ENCODE measurements at places on chromosomes 2 and 18.

GRCh38 chr2:134432435-134432883, 178.6 kb downstream of the MGAT5 start:
- no peak for DNase-seq

DNA sequence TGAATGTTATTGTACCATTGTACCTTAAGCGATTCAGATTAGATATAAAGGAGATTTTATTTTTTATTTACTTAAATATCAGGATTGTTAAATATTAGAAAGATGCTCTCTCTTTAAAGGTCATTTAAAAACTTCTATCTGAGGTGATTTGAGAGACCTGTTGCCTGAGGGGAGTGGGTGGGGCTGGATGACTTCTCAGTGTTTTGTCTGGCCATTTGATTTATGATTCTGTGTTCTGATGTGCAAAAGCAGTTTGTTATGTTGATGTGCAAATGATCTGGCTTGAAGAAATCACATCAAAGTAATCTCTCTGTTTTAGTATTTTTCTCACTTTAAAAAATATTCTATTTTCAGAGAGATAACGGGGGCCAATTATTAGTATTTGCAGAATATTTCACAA, 370.8 kb downstream of the NUP35 start:
- DNase-seq = no peak

- no peak for DNase-seq
Observed at GRCh38 chr2:165950438-165950837, 3.1 kb downstream of the TTC21B start.

DNA sequence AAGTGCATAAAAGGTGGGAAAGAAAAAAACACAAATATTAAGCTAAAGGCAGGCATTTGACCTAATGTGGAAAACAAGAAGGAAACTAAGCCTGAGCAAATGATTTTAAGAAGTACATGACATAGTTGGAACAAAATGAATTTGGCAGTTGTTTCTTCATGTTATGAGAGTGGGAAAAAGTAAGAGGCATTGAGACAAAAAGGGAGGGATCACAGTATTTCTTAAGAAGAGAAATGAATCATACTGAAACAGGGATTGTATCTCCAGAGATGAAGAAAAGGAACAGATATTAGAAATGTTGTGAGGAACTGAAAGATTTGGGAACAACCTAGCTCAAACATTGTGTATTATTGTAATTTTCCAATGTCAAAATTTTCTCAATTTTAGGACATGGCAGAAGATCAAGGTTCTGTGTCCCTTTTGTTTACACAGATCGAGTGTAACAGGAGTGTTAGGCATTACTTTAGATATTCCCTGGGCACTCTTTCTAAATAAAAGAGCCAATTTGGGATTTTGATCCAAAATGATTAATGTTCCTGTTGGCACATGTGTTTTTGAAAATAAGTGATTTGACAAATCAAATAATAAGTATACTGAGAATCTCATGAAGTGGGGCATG, 98.6 kb downstream of the CALCRL start:
- no peak for DNase-seq

GRCh38 chr2:150752229-150752628, 264.8 kb upstream of the RND3 start:
- no peak for DNase-seq
